Activated naive CD8-positive, alpha-beta T cell treated with anti-CD3 and anti-CD28 coated beads, Interleukin-2, amount 50 U/mL, for 24 hours (primary cell): ENCODE measurements at places on chromosomes 3 and 15.

DNA sequence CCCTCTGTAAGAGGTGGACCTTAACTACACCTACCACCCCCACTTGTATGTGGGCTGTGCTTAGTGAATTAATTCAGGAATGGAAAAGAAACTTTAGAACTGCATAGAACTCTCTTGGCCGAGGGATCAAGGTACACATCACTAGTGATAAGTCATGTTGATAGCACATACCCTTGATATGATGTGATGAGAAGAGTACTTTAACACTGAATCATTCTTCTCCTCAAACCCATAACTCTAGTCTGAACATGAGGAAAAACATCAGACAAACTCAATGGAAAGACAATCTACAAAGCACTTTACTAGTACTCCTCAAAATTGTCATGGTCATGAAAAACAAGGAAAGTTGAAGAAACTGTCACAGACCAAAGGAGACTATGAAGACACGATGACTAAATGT lies 87.6 kb downstream of the P2RY1 start:
- DNase-seq, result no peak

GRCh38 chr3:190323246-190323626 lies 990 bp upstream of the CLDN1 start:
- DNase-seq, result no peak

- DNase-seq, result peak; percentile 77
Observed at GRCh38 chr3:27721717-27722564, at the start of gene EOMES. TSS of gene EOMES (minus strand) at chr3:27722323. CDS start at chr3:27722294, 29 bp downstream.

GRCh38 chr3:65483480-65483879 lies 555.2 kb downstream of the MAGI1 start:
- DNase-seq, result no peak

GRCh38 chr3:62761711-62762110 lies 113.5 kb downstream of the CADPS start:
- DNase-seq, result no peak
